NT2/D1 (cell line): ENCODE measurements at places on chromosomes 16 and 17.

- DNase-seq, result peak; percentile 43
Observed at GRCh38 chr17:16991349-16992009, 19.6 kb upstream of the TNFRSF13B start.

DNA sequence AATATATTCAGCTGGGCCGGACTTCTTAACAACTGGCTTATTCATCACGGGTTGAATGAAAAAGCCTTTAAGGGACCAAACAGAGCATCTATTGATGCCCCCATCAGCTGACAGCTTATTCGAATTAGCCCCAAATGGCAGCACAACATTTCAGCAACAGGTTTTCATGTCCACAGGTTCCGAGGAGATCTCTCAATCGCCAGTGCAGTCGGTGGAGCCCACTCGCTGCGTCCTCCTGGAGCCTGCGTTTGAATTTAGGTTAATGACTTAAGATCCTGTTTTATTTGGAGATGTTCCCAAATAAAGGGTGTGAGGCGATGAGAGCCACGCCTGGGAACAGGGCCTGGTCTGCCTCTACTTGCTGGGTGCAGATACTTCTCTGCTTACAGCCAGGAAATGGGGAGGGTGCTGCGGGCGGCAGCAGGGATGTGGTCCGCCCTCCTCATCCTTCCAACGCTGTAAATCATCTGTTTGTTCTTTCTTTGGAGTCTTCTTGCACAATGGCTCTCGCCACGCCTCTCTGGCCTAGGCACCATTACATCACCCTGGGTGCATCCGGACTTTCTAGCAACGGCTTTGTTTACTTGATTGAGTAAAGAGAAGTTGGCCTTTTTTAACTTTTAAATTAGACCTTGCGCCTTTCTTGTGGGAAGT lies 22.6 kb downstream of the NDE1 start:
- peak; percentile 57 for DNase-seq

DNA sequence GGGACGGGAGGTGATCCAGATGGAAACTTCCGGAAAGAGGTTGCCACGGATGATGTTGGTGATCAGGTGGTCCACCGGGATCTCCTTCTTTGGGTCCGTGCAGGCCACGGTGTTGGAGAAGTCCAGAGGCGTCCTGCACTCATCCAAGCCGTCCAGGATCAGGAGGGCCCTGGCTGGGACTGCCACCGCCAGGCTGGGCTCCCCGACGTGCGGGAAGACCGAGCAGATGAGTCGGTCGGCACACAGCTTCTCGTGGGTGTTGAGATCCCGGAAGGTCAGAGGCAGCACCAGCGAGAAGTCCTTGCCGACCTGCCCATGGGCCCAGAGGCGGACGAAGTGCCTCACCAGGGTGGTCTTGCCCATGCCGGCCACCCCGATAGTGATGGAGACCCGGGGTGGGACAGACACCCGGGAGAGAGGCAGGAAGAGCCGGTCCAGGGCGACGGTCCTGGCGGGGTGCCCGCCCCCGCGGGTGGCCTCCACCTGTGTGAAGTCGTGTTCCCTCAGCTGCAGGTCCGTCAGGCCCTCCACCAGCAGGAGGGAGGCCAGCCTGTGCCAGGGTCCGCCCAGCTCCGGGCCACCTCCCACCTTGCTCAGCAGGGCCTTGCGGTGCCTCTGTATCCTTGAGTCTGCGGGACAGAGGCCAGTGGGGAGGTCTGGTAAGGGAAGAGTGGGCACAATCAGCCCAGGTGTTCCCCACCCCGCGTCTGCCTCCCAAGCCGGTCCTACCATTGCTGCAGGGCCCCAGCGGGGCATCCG lies 12.9 kb downstream of the NLRC3 start:
- no peak for DNase-seq

- no peak for DNase-seq
Observed at GRCh38 chr17:81603846-81604610, 32.9 kb downstream of the NPLOC4 start.

DNA sequence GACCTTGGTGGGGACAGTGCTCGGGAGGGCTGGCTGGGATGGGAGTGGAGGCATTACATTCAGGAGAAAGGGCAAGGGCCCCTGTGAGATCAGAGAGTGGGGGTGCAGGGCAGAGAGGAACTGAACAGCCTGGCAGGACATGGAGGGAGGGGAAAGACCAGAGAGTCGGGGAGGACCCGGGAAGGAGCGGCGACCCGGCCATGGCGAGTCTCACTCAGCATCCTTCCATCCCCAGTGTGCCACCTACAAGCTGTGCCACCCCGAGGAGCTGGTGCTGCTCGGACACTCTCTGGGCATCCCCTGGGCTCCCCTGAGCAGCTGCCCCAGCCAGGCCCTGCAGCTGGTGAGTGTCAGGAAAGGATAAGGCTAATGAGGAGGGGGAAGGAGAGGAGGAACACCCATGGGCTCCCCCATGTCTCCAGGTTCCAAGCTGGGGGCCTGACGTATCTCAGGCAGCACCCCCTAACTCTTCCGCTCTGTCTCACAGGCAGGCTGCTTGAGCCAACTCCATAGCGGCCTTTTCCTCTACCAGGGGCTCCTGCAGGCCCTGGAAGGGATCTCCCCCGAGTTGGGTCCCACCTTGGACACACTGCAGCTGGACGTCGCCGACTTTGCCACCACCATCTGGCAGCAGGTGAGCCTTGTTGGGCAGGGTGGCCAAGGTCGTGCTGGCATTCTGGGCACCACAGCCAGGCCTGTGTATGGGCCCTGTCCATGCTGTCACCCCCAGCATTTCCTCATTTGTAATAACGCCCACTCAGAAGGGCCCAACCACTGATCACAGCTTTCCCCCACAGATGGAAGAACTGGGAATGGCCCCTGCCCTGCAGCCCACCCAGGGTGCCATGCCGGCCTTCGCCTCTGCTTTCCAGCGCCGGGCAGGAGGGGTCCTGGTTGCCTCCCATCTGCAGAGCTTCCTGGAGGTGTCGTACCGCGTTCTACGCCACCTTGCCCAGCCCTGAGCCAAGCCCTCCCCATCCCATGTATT lies 1.1 kb downstream of the CSF3 start:
- no peak for DNase-seq

DNA sequence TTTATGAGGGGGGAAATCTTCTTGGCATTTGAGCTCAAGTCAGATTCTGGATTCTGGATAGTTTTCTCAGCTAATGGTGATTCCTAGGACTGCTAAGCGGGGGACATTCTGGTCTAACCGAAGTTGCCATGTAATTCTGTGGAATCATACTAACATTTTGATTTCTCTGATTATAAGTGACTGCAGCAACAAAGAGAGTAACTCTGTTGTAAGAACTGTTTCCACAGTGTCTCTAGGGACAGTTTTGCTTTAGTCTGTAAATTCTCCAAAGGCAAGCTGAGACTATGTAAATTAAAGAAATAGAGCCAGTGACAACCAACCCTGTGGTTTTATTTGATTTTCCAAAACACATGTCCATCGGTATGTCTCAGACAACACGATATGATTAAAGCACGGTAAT lies 286.2 kb downstream of the IRX3 start:
- no peak for DNase-seq

DNA sequence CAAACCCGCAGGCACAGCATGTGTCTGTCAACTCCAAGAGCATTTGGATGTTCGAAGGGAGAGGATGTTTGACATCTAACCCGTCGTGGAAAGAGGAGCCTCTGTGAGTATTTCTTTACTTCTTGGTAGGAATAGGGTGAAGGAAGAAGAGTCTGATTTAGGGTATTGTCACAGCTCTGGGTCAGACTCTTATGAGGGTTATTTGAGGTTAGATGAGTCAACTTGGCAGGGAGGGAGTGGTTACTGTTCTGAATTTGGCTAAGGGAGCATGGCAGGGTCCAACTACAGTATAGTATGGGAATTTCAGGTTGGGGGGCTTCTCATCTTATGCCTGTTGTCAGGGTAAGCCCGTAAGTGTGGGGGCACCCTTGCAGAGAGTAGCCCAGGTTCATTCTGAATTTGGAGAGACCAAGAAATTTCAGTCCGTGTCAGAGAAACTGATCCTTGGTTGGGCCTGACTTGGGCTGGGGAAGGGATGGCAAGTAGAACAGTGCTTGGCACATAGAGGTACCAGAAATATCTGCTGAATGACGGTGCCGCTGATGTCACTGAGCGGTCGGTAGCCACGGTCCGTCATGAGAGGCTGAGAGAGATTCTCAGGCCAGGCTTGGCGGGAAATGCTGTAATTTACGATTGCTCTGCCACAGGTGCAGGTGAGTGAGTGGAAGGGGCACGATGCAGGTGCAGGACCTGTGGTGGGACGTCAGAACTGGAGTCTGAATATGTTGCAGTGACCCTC lies 43.2 kb downstream of the MYH3 start:
- DNase-seq, result no peak

GRCh38 chr17:50715471-50715870 lies 3.9 kb upstream of the LUC7L3 start:
- no peak for DNase-seq

DNA sequence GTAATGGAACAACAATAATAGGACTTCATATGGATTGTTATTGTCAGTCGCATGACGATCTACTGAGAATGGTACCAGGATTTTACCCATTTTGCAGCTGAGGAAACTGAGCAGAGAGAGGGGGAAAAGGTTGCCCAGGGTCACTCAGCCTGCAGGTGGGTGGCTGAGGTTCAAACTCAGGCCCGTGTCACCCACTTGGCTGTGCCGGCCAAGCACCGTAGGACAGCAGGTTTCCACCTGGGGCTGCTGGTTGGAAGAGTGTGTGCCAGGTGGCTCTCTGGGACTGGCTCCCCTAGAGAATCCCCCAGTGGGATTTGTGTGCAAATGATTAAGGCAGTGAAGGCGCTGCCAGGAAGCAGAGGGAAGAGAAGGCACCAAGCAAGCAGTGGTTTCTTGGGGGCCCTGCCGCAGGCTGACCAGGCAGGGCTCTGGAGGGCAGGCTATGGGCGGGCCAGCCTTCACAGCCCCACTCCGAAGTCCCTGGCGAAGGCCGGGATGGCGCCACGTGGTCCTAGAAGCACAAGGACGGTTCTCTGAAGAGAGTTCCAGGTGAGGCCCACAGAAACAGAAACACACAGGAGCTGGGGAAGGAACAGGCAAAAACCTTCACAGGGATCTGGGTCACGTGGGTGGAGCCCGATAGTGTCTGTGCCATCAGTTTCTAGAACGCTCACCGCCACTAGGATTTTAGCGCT lies 163.5 kb downstream of the IRF8 start:
- DNase-seq, result no peak

DNA sequence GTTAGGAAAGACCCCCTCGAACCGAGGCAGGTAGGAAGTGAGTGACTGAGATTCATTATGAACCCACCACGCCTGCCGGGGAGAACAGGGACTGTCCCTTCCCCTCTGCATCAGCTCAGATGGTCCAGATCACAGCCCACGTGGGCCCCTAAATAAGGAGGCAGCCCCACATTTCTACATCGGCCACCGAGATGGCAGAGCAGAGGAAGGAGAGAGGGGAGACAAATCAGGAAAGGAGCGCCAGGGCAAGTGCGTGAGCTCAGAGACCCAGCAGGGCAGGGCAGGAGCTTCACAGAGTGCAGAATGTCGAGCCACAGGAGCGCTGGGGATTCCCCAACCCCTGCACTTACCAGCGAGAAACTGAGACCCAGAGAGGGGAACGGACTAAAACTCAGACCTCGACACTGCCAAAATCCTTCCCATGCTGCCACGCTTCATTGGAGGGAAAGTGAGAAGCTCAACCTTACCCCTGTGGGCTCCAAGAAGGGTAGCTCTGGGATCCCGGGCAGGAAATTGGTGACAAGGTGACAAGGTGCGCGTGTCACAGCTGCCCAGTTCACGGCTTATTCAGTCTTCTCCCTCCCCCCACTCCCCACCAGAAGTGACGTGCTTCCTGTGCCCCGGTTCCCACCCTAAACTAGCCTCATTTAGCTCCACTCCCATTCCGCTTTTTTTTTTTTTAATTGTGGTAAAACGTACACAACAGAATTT lies at the start of gene ICAM2:
TSS of gene ICAM2 (minus strand) at position 578 of the 711 bp plus-strand sequence. CDS start 13,942 bp downstream, outside the sequence.
- no peak for DNase-seq

DNA sequence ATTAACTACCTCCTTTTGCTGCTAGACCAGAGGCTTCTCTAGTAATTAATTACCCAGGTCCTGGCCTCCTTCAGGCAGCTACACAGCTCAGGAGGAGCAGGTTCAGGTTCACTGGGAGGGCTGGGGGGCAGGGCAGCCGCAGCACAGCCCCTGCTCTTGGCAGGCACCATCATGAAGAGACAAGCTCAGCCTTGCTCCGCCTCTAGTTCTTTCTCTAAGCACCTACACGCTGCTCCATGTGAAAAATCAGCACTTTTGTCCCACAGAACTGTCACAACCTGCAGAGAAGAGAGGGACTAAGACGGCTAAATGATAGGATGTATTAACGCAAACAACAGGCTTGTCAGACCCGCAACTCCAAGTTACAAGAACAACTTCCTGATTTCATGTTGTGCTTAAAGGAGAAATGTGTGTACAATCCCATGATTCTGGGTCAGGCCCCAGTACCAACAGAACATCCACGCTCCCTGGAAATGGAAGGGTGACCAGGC lies 53.4 kb downstream of the GRB2 start:
- peak; percentile 38 for DNase-seq
